HCEC 1CT (cell line): ENCODE measurements at places on chromosomes 13 and 19.

DNA sequence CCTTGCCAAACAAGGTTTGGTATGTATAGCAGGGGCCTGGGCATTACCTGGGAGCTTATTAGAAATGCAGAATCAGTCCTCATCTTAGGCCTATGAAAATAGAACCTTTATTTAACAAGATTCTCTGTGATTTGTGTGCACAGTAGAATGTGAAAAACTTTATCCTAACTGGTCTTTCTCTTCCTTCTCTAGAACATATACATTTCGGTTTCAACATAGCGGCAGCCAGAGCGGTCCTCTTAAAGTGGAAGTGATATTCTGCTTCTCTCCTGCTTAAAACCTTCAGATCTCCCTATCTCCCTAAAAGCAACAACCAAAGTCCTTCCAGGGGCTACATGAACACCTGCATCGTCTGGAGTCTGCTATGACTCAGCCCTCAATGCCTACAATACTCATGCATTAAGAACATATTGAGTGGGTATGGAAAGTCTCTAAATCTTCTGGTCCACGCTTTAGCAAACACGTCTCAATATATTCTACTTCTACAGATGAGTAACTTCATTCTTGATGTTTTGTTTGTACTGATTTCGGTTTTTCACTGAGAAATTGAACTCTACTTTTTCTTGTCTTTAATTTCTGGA, 84.5 kb downstream of the SPRY2 start:
- DNase-seq, result no peak

DNA sequence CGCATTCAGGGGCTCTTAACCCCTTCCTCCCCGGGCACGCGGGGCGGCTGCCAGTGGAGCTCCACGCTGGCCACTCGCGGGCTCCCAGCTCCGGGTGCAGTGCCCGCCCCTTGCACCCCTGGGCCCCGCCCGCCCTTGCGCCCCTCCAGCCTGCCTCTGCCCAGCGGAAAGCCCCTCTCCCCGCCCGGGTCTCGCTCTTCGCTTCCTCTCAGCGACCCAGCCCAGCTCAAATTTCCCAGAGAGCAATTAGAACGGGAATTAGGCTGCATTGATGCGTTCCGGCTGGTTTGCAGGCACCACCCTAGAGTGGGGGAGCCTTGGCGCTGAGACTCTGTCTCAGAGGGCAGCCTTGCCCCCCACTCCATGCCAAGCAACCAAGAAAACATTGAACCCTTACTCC, 1.8 kb upstream of the GSX1 start:
- DNase-seq, result no peak

- no peak for DNase-seq
Observed at GRCh38 chr19:56383826-56384605, 9.3 kb downstream of the ZNF582 start.

GRCh38 chr19:29263305-29264135, 50.6 kb upstream of the UQCRFS1 start:
- DNase-seq, result no peak

- no peak for DNase-seq
Observed at GRCh38 chr19:45164577-45165335, 4.0 kb upstream of the NKPD1 start.

GRCh38 chr13:59890054-59890453, 273.7 kb downstream of the DIAPH3 start:
- no peak for DNase-seq

GRCh38 chr19:19371059-19371458, 34.4 kb upstream of the GATAD2A start:
- no peak for DNase-seq

DNA sequence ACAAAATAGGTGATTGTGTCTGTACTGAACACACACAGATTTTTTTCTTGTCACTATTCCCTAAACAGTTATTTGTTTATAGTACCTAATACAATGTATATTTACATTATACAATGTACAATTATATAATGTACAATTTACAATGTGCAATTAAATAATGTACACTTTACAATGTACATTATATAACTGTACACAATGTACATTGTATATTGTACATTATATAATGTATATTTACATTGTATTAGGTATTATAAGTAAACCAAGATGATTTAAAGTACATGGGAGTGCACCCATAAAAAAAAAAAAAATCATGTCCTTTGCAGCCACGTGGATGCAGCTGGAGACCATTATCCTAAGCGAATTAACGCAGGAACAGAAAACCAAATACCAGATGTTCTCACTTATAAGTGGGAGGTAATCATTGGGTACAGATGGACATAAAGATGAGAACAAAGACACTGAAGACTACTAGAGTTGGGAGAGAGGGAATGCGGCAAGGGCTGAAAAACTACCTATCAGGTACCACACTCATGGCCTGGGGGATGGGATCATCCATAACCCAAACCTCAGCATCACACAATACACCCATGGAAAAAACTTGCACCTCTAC, 68.1 kb downstream of the ABCC4 start:
- no peak for DNase-seq

DNA sequence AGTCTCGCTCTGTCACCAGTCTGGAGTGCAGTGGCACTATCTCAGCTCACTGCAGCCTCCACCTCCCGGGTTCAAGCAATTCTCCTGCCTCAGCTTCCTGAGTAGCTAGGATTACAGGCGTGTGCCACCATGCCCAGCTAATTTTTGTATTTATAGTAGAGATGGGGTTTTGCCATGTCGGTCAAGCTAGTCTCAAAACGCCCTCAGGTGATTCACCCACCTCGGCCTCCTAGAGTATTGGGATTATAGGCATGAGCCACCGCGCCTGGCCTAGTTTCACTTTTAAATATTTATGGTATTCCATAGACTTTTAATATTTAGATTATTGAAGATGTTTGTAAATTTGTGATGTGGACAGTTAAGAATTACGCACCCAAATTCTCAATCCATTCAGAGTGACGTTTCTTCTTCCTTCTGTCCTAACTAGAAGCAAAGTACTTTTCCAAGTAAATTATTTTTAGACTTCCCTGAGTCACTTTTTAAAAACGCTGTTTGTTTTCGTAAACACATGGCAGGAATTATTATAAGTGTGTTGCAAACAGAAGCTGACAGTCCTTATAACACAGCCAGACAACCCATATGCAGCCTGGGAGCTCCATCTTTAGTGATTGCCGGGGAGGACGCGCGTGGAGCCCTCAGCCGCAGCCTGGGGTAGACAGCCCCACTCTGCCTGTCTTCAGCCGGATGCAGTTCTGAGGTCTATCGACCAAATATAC, 131.7 kb downstream of the ATP11A start:
- DNase-seq, result no peak

- DNase-seq, result no peak
Observed at GRCh38 chr13:82458169-82458568, 1424.1 kb downstream of the SLITRK1 start.

DNA sequence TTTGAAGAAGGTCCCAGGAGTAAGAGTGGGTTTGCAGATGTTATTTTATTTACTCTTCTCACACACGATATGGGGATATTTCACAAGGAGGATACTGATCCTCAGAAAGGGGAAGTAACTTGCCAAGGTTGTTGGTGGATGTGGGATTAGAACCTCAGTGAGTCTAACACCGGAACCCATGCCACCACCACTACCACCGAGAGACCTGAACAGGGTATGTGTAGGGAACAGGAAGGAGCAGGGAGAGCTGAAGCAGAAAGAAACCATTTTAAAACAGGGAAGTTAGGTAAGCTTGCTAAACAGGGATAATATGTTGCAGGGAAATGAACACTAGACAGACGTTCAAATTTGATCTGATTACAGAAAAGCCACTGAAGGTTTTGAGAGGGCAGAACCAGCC, 11.6 kb upstream of the CEACAM3 start:
- DNase-seq, result no peak

DNA sequence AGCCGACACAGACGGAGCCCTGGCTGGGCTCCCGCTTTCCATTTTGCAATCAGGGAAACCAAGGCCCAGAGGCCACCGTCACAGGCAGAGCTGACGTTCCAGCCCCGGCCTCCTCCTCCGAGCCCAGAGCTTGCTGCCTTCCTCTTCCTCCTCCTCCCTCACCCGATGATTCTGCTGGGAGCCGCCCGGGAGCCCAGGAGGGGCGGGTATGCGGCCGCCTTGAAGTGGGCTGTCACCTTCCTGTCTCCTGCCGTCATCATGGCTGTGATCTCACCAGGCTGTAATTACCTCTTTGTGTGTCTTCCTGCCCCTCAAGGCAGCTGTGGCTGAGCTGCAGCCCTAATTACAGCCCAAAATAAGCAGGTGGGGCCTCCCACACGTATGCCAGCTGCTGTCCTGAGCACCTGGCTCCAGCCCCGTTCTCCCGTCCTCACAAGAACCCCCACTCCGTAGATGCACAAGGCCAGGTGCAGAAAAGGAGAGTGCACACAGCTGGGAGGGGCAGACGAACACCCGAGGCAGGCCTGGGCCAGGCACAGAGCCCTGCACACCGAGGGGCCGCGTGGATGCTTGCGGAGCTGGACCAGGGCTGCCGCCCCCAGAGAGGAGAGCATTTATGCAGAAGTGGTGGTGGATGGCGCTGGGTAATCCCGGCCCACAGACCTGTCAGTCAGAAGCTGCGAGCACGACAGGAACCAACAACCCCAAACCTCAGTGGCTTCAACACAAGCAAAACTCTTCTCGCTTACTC, 4.0 kb downstream of the TPGS1 start:
- DNase-seq, result no peak

GRCh38 chr13:66367356-66367755, 862.8 kb downstream of the PCDH9 start:
- no peak for DNase-seq

GRCh38 chr19:30932854-30933253, 416.4 kb downstream of the TSHZ3 start:
- DNase-seq, result no peak

DNA sequence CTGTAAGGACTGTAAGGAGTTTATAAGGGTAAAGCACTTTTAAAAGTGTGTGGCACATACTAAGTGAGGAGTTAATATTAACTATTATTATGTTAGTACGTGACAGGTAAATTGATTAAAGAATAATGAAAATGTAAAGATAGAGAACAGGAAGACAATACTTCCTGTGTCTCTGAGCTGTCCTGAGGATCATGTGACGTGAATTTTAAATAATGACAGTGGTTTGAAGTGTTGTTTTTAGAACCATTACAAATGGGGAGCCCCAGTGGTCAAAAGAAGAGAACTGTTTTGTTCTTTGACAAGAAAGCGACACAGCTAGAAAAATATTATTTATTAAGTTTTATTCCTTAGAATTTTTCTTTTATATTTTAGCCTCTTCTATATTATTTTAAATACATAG, 241.2 kb upstream of the STARD13 start:
- DNase-seq, result no peak

- DNase-seq, result no peak
Observed at GRCh38 chr13:33026489-33027152, 10.4 kb downstream of the KL start.

- DNase-seq, result no peak
Observed at GRCh38 chr13:90321281-90321931, 1026.1 kb upstream of the MIR17HG start.

- no peak for DNase-seq
Observed at GRCh38 chr13:111330066-111330610, 9.7 kb downstream of the TEX29 start.

DNA sequence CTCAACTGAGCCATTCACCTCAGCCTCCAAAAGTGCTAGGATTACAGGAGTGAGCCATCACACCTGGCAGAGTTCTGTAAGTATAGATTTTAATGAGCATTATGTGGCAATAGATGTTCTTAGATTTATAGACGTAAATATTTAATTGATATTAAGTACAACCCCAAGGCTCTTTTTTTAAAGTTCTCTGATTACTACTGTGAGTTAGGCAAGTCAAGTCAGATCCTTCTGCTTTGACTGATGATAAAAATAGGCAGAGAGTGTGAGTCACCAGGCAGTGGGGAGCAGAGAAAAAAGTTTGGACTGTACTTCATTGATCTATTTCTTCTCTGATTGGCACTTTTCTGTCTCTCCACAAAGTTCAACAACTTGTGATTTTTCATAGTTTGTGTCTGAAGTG, 1379.9 kb downstream of the UQCRFS1 start:
- DNase-seq, result no peak

- DNase-seq, result no peak
Observed at GRCh38 chr13:33316890-33317289, 31.3 kb upstream of the STARD13 start.

GRCh38 chr13:57075588-57075987, 65.1 kb upstream of the PRR20A start:
- DNase-seq, result no peak

GRCh38 chr13:112770504-112770903, 80.7 kb downstream of the ATP11A start:
- no peak for DNase-seq

GRCh38 chr19:53808710-53809125, 15.4 kb downstream of the NLRP12 start:
- DNase-seq, result peak; percentile 18

GRCh38 chr19:8142513-8142900, 6.9 kb downstream of the FBN3 start:
- DNase-seq, result no peak

DNA sequence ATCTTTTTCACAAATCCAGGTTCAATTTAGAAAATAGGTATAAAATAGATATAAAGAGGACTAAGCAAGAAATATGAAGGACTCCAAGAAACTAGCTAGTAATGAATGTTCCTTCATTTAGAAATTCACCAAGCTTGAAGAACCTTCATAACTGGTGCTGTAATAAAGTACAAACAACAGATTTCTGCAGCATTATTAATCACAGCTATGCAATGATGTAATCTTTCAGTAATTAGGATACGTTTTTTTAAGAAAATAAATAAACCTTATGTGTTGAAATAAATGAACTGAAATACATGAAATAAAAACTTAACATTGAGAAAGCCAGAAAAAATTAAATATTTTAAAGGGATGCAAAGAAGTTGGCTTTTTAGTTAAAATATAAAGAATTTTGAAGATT, 236.1 kb downstream of the RGCC start:
- DNase-seq, result peak; percentile 60

- DNase-seq, result no peak
Observed at GRCh38 chr19:17532116-17532515, 20.7 kb downstream of the PGLS start.

DNA sequence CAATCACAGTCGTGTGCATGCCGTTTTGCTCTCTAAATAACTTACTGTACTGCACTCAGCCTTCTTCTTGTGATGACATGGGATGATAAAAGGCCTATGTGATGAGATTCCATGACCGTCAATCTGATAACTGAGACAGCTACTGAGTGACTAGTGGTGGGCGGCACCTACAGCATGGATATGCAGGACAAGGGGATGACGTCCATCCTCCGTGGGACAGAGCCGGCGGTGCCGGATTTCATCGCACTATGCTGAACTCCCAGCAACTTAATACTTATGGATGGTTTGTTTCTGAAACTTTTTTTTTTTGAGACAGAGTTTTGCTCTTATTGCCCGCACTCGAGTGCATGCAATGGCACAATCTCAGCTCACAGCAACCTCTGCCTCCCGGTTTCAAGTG, 146.8 kb upstream of the TSHZ3 start:
- DNase-seq, result no peak

GRCh38 chr13:110965038-110965754, 50.3 kb upstream of the ANKRD10 start:
- peak; percentile 85 for DNase-seq
